ENCODE measurements at places on chromosomes 6 and 20. TPM values are rescaled to one million over a fixed set of nuclear protein-coding genes. Genes with fewer than 3 reads are reported as not detected.

GRCh38 chr6:2433266-2433665 is 187.9 kb upstream of the GMDS start:
- no peaks in the 10 kb centered on the region for H3K36me3 ChIP-seq
- no peak for DNase-seq
- H3K27me3 ChIP-seq: peaks cover 2% of the 10 kb centered on the region
- no peak overlapping the region for H3K4me3 ChIP-seq
- no peak overlapping the region for H3K27ac ChIP-seq
- no peaks in the 10 kb centered on the region for H3K4me1 ChIP-seq

Gene GPRC6A
- total RNA-seq: not detected

- H3K4me3 ChIP-seq: no peak overlapping the region
- DNase-seq: no peak
- peaks cover 16% of the 10 kb centered on the region for H3K36me3 ChIP-seq
- peaks cover 3% of the 10 kb centered on the region for H3K4me1 ChIP-seq
Observed at GRCh38 chr6:143074670-143075318, 14.1 kb downstream of the AIG1 start.

- H3K27me3 ChIP-seq: no peaks in the 10 kb centered on the region
- no peak for DNase-seq
- no peak overlapping the region for H3K4me3 ChIP-seq
- no peak overlapping the region for H3K27ac ChIP-seq
- no peaks in the 10 kb centered on the region for H3K4me1 ChIP-seq
Observed at GRCh38 chr6:81988871-81989270, 236.4 kb upstream of the TENT5A start.

Gene TFAP2C
- total RNA-seq: not detected

Gene GJA10
- total RNA-seq: not detected

Gene BHLHE23
- not detected for total RNA-seq

GRCh38 chr6:14147891-14148290 is 30.3 kb downstream of the CD83 start:
- DNase-seq: no peak
- no peaks in the 10 kb centered on the region for H3K27me3 ChIP-seq
- no peaks in the 10 kb centered on the region for H3K36me3 ChIP-seq
- no peak overlapping the region for H3K4me3 ChIP-seq

- DNase-seq: peak; percentile 71
- H3K4me3 ChIP-seq: peak within 1 kb of the TSS; percentile 100
- no peaks in the 10 kb centered on the region for H3K27me3 ChIP-seq
- peaks cover 28% of the 10 kb centered on the region for H3K4me1 ChIP-seq
- peak within 1 kb of the TSS; percentile 94 for H3K27ac ChIP-seq
- peaks cover 15% of the 10 kb centered on the region for H3K36me3 ChIP-seq
Observed at GRCh38 chr20:3209257-3209945, at the start of gene ITPA. Gene ITPA, plus strand, starts transcription at chr20:3209498. Its CDS starts 54 bp downstream, at chr20:3209552.

GRCh38 chr6:137904822-137905617 is 38.0 kb downstream of the TNFAIP3 start:
- no peaks in the 10 kb centered on the region for H3K27me3 ChIP-seq
- DNase-seq: peak; percentile 45
- H3K4me1 ChIP-seq: peaks cover 55% of the 10 kb centered on the region
- peak overlapping the region; percentile 67 for H3K4me3 ChIP-seq
- no peaks in the 10 kb centered on the region for H3K36me3 ChIP-seq

Gene C6orf132
- total RNA-seq: 0.02 TPM

DNA sequence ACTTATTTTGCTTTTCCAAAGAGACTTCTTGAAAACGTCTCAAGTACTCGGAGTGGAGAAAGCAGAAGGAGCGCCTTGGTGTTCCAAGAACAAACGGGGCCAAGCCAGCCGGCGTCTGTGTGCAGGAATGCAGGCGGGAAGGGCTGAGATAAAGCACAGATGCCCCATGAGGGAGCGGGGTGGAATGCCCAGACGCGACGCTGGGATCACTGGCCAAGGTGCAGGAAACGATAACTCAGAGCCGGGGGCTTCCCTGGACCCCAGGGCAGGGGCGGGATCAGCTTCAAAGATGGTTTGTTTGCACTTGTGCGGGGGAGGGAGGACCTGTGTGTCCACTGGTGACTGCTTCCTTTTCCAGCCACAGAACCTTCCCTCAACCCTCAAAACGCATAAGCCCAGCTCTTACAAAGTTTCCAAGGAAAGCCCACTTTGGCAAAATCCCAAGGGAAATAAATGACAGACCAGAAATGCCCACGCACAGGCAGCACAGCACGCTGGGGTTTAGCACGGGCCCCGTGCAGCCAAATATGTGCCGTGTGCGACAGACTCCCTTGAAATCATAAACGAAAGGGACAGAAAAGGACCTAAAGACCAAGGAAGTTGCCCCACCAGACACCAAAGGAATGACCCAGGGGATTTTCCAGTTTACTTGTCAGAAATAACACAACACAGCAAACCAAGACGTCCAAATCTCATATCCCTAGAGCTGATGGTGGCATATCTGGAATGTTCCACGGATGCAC is 113.9 kb downstream of the NFATC2 start:
- peak overlapping the region; percentile 27 for H3K27ac ChIP-seq
- no peak overlapping the region for H3K4me3 ChIP-seq
- peaks cover 74% of the 10 kb centered on the region for H3K4me1 ChIP-seq
- DNase-seq: no peak
- peaks cover 67% of the 10 kb centered on the region for H3K36me3 ChIP-seq

- peaks cover 6% of the 10 kb centered on the region for H3K27me3 ChIP-seq
- no peaks in the 10 kb centered on the region for H3K36me3 ChIP-seq
- peaks cover 18% of the 10 kb centered on the region for H3K4me1 ChIP-seq
- DNase-seq: no peak
- H3K27ac ChIP-seq: no peak overlapping the region
Observed at GRCh38 chr6:32614366-32615081, 22.7 kb upstream of the HLA-DQA1 start.

DNA sequence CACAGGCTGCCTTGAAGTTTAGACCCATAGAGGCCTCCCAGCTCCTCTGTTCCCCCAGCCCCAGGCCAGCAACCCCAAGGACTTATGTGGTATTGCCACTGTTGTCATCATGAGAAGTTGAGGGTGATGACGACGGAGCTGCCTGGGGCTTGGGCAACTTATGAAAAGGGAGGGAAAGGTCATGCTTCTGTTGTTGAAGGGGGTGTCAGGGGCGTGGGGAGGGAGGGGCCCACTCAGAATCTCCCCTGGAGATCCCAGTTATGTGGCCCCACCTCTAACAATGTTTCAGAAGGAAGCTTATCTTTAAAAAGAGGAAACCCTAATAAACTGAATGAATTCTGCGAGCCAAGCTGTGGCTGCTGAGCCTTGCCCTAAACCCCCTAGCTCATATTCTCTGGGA is 4.2 kb downstream of the ADTRP start:
- H3K4me3 ChIP-seq: no peak overlapping the region
- H3K27me3 ChIP-seq: no peaks in the 10 kb centered on the region
- DNase-seq: no peak
- H3K27ac ChIP-seq: no peak overlapping the region
- no peaks in the 10 kb centered on the region for H3K36me3 ChIP-seq

DNA sequence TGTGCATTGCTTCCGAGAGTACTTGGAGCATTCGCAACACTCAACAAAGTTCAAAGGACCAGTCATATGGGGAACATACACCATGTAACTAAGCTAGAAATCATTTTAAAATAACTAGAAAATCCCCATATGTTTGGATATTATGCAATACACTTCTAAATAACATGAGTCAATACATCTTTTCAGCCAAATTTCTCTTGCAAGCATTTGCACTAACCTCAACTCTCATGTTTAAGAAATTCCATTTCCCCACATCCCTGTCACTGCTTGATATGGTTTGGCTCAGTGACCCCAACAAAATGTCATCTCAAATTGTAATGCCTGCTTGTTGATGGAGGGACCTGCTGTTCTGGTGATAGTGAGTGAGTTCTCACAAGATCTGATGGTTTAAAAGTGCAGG is 85.7 kb upstream of the CST7 start:
- no peak for DNase-seq
- no peak overlapping the region for H3K27ac ChIP-seq
- H3K4me1 ChIP-seq: peaks cover 7% of the 10 kb centered on the region
- H3K27me3 ChIP-seq: peaks cover 2% of the 10 kb centered on the region

DNA sequence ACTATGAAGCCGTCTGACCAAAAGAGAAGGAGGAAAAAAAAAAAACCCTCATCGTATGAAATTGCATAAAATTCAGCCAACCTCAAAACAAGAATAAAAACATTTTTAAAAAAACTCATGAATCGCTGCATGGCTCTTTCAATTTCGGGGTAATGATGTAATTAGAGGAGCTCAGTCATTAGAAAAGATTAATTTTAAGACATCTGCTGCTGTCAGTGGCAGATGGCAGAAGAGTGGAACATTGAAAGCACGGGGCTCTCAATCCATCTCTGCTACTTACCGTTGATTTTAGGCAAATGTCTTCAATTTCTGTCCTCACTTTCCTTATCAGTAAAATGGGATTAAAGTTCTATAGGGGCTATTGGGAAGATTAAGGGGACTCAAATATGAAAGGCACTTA is 79.1 kb downstream of the EYA2 start:
- no peaks in the 10 kb centered on the region for H3K36me3 ChIP-seq
- H3K27ac ChIP-seq: no peak overlapping the region
- peaks cover 34% of the 10 kb centered on the region for H3K4me1 ChIP-seq
- H3K27me3 ChIP-seq: peaks cover 49% of the 10 kb centered on the region
- DNase-seq: no peak
- H3K4me3 ChIP-seq: no peak overlapping the region

GRCh38 chr20:31969991-31970390 is 2.0 kb downstream of the XKR7 start:
- peaks cover 5% of the 10 kb centered on the region for H3K4me1 ChIP-seq
- peaks cover 41% of the 10 kb centered on the region for H3K27me3 ChIP-seq
- H3K4me3 ChIP-seq: no peak overlapping the region
- no peak for DNase-seq
- no peak overlapping the region for H3K27ac ChIP-seq
- no peaks in the 10 kb centered on the region for H3K36me3 ChIP-seq

Gene HCRTR2
- total RNA-seq: not detected

DNA sequence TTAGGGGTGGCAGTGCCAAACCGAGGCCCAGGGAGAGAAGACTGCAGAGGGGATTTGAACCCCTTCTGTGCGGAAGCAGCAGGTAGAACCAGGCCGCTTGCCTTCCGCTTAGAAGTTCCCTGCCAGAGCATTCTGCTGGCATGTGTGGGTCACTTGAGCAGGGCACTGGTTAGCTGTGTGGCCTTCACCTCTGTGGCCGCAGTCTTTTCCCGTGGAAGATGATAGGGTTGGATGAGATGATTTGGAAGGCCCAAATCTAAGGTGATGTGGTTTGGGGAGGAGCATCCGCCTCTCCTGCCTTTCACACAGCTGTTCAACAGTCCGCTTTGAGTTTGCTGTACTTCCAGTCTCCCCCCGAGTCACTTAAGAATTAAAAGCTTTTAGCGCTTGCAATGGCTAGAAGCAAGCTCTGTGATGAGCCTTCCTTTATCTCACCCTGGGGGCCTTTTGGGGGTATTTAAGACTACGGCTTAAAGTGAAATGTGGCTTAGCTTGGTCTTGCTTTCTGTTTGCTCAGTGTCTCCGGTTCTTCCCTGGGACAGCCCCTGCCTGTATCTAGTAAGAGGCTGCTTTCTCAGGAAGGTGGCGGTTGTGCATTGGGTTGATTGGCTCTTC is 743 bp downstream of the CMTR1 start:
- peaks cover 48% of the 10 kb centered on the region for H3K4me1 ChIP-seq
- H3K27ac ChIP-seq: peak overlapping the region; percentile 97
- peak; percentile 56 for DNase-seq
- peaks cover 3% of the 10 kb centered on the region for H3K27me3 ChIP-seq
- H3K4me3 ChIP-seq: peak overlapping the region; percentile 85
- H3K36me3 ChIP-seq: peaks cover 21% of the 10 kb centered on the region

DNA sequence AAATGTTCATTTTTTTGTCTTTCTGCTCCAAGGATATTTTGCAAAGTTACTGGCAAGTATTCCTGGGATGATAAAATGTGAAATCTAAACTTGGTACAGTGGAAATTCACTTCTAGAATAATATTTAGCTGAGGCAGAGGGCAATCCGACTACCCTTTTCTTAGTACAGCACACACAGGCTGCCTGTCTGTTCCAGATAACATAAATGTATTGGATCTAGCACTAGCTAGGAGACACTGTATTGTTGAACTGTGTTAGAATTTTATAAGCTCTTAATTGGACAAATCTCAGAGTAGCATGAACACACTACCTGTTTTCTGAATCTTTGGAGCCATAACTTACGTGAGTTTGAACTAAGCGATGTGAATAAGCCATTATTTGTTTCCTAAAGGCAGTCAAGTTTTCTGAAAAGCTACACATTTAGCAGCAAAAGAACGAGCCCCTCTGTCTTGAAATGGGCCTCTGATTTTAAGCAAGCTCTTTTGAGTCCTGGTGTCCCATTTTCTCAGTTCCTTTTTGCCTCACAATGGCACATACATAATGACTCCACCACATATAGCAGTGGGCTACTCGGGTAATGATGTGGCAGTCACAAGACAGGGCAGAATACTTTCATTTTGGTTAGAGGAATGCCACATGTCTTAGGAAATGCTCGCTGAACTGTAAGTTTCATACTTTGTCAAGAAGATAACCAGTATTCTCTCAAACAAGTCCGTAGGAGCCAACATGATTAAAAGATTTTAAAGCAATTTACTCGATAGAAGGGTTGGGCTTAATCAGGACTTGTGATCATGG is 116.5 kb upstream of the ESR1 start:
- peak; percentile 43 for DNase-seq
- peaks cover 7% of the 10 kb centered on the region for H3K36me3 ChIP-seq

GRCh38 chr6:170160031-170160627 is 130.7 kb downstream of the DLL1 start:
- H3K4me1 ChIP-seq: peaks cover 6% of the 10 kb centered on the region
- H3K27me3 ChIP-seq: no peaks in the 10 kb centered on the region
- H3K27ac ChIP-seq: no peak overlapping the region
- H3K36me3 ChIP-seq: no peaks in the 10 kb centered on the region
- no peak for DNase-seq

Gene CST4
- total RNA-seq: not detected

DNA sequence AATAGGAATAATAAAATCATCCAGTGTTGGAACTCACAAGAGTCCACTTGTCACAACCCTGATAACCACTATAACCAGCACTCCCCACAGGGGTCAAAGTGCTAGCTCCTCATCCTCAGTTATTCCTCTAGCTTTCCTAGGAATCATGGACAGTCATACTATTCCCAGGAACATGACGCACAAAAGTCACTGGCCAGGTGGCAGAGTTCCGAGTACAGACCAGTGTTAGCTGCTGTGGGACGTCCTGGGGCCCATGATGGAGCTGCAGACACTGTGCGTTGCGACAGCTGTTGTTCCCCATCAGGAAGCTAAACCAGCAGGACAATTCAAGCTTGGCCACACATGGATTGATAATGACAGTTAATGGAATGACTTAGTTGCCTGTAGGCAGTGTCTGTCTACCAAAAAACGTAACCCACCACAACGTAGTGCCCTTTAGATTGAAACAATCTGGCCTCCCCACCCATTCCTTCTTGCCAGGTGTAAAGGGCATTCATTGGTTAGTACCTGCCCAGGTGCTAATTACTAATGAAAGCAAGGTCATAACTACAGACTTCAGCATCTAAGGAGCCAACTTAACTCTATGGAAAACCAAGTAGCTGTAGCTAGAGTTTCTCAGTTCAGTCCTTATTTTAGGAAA is 17.4 kb downstream of the EZR start:
- peaks cover 85% of the 10 kb centered on the region for H3K4me1 ChIP-seq
- no peaks in the 10 kb centered on the region for H3K27me3 ChIP-seq
- H3K36me3 ChIP-seq: peaks cover 57% of the 10 kb centered on the region
- no peak overlapping the region for H3K4me3 ChIP-seq
- DNase-seq: no peak

- H3K4me1 ChIP-seq: peaks cover 26% of the 10 kb centered on the region
- DNase-seq: no peak
- H3K27ac ChIP-seq: no peak overlapping the region
- H3K36me3 ChIP-seq: peaks cover 2% of the 10 kb centered on the region
- H3K4me3 ChIP-seq: no peak overlapping the region
Observed at GRCh38 chr6:121767211-121767610, 331.8 kb downstream of the GJA1 start.

GRCh38 chr6:31690231-31691077 is 9.6 kb upstream of the LY6G5C start:
- H3K4me3 ChIP-seq: no peak overlapping the region
- H3K36me3 ChIP-seq: peaks cover 59% of the 10 kb centered on the region
- peak overlapping the region; percentile 2 for H3K27ac ChIP-seq

Gene ADGRF5
- total RNA-seq: not detected

Gene TRIM40
- not detected for total RNA-seq
